Pancreas (tissue), 10 donors: ENCODE measurements at places on chromosomes 4 and X. TPM values are rescaled to one million over a fixed set of nuclear protein-coding genes. Genes with fewer than 3 reads are reported as not detected.

The SLC34A2 gene
- polyA plus RNA-seq, result 3.9 TPM

- DNase-seq, result no peak
Measured at GRCh38 chr4:115219862-115220261, 106.4 kb upstream of the NDST4 start.

DNA sequence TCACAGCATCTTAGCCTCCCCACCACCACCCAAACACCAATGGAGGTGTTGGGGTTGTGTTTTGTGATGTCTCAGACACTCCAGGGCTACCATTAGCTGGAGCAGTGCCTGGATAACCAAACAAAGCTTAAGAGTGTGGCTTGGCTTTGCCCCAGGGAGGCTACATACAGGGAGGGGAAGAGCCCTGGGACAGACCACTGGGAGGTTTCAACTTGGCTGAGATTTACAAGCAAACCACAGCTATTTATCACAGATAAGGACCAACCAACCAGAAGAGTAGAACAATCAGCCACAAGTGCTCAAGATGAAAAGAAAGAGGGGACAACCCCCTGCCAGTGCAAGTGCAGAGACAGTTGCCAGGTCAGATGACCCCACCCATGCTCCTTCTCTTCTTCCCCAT lies 24.1 kb downstream of the SOX3 start:
- no peak for DNase-seq

DNA sequence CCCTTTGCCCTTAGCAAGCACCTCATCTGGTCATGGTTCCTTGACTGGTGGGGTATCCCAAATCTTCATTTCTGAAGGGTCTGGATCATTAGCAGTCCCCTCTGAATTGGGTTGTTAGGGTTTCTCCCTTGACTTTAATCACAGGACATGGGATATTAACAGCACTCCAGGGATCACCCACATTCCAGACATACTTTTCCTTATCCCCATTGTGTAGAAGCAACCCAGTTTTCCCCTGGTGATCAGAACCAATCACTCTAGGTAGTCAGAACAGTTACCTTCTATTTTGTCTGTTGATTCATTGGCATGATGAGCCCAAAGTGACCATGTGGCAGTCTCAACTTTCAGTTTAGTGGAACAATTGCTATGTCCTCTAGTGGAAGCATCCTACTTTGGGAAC lies 29.1 kb upstream of the GRSF1 start:
- no peak for DNase-seq

DNA sequence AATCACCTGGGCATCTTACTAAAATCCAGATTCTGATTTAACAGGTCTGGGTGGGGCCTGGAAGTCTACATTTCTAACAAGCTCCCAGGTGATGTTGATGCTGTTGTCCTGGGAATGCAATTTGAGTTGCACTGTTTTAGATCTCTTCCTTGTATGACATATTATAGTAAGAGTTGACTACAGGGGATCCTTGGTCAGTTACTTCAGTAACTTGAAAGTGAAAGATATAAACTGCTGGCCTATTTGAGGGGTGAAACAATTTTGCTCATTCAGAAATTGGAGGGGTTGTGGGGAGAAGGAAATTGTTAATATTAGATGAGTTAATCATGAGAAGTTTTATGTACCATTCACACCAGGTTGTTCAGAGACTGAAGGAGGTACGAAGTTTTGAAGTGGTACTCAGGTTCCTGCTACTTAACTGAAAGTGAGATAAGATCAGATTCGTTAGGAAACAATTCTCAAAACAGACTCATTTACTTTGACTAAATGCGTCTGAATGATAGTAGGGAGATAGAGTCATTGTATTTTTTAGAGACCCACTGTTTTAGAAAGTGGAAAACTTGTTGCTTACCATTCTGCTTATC lies 12.5 kb downstream of the SH2D1A start:
- DNase-seq, result no peak

GRCh38 chr4:85149676-85150075 lies 183.2 kb upstream of the WDFY3 start:
- DNase-seq, result no peak

GRCh38 chr4:36740796-36741310 lies 459.4 kb downstream of the DTHD1 start:
- DNase-seq, result no peak

DNA sequence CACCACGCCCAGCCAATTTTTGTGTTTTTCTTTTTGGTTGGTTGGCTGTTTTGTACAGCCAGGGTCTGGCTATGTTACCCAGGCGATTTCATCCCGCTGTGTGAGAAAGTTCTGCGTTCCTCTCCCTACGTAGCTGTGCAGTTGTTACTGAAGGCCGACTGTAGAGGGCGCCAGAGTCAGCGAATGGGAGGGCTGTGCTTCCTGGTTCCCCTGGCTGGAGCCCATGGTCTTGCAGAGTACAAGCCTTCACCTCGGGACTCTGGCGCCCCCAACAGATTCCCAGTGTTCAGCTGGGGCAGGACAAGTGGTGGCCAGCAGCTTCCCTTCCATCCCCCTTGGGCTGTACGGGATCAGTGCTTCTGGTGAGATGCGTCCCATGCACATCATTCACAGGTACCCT lies 5.6 kb upstream of the CT45A1 start:
- DNase-seq, result peak; percentile 47

GRCh38 chr4:109999585-109999912 lies 86.9 kb downstream of the EGF start:
- DNase-seq, result no peak

DNA sequence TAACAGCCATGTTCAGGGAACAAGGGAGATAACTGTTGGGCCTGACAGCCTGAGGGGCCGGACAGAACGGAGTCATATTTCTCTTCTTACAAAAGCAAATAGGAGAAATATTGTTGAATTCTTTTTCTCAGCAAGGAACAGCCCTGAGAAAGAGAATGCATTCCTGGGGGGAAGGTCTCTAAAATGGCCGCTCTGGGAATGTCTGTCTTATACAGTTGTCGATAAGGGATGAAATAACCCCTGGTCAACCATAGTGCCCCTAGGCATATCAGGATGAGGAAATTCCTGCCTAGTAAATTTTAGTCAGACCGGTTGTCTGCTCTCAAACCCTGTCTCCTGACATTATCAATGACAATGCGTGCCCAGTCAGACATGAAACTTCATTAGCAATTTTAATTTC lies 1925.5 kb downstream of the PCDH7 start:
- no peak for DNase-seq
